Stimulated activated CD8-positive, alpha-beta memory T cell treated with anti-CD3 and anti-CD28 coated beads, Interleukin-2, amount 100 ng/mL, for 1 hour (primary cell): ENCODE measurements at places on chromosomes 5 and 9.

GRCh38 chr5:178319541-178320041 lies 87.0 kb upstream of the PHYKPL start:
- DNase-seq: no peak

GRCh38 chr5:138953387-138954256 lies 78.5 kb upstream of the LRRTM2 start:
- DNase-seq: no peak

DNA sequence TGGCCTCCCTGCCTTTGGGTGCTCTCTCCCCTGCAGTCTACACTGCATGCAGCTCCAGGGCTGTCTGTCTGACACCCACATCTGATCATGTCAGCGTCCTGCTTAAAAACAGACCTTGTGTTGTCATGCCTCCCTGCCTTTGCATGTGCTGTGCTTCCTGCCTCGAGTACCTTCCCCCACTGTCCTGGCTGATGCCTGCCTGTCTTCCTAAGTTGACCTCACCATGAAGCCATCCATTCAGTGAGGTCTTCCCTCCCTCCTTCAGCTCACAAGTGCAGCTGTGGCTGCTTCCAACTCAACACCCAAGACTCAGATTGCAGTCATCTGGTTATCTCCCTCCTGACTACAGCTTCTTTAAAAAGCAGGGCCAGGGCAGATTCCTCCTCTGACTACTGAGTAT lies 5.5 kb downstream of the ANGPTL2 start:
- no peak for DNase-seq

- DNase-seq: no peak
Measured at GRCh38 chr5:61298580-61298979, 33.5 kb upstream of the ZSWIM6 start.

GRCh38 chr5:7745882-7746610 lies 104.9 kb downstream of the CFAP90 start:
- DNase-seq: no peak

- no peak for DNase-seq
Measured at GRCh38 chr9:71549023-71549422, 219.3 kb downstream of the CEMIP2 start.

DNA sequence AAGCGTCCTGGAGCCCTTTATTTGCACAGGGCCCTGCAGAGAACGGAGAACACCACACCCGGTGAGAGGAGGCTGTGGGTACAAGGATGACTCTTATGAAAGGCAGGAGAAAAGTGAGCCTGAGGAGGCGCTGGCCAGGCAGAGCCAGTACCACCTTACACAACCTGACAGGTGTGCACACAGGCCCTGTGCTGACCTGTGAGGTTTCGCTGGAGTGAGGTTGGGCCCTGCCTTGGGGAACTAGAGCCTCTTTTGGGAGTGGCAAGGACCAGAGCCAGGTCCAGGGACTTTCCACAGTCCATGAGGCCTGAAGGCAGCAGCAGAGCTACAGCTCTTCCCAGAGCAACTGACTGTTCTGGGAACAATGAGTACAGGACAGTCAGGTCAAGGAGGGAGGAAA lies 3.1 kb downstream of the SRD5A1 start:
- DNase-seq: no peak

GRCh38 chr5:40160435-40160834 lies 519.3 kb upstream of the PTGER4 start:
- DNase-seq: no peak

GRCh38 chr9:136564379-136564988 lies 18.6 kb upstream of the NOTCH1 start:
- no peak for DNase-seq

GRCh38 chr5:125865166-125865815 lies 557.9 kb upstream of the GRAMD2B start:
- DNase-seq: no peak

DNA sequence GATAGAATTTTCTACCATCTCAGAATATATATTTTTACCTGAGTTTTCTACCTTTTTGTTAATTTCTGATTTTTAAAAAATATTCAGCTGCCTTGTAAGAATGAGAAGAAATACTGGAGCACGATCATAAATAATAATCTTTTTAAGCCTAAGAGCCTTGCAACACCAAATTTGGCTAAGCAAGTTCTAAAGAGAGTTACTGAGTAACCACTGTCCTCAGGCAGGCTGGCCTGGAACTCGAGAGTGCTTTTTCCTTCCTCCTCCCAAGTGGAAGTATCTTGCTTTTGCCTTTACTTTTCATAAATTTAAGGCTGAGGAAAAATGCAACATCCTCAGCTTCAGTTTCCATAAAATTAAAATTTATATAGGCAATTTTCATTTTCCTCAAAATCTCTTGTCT lies 21.0 kb downstream of the GLRX start:
- no peak for DNase-seq

GRCh38 chr9:129399634-129399990 lies 221.3 kb downstream of the C9orf50 start:
- DNase-seq: no peak

DNA sequence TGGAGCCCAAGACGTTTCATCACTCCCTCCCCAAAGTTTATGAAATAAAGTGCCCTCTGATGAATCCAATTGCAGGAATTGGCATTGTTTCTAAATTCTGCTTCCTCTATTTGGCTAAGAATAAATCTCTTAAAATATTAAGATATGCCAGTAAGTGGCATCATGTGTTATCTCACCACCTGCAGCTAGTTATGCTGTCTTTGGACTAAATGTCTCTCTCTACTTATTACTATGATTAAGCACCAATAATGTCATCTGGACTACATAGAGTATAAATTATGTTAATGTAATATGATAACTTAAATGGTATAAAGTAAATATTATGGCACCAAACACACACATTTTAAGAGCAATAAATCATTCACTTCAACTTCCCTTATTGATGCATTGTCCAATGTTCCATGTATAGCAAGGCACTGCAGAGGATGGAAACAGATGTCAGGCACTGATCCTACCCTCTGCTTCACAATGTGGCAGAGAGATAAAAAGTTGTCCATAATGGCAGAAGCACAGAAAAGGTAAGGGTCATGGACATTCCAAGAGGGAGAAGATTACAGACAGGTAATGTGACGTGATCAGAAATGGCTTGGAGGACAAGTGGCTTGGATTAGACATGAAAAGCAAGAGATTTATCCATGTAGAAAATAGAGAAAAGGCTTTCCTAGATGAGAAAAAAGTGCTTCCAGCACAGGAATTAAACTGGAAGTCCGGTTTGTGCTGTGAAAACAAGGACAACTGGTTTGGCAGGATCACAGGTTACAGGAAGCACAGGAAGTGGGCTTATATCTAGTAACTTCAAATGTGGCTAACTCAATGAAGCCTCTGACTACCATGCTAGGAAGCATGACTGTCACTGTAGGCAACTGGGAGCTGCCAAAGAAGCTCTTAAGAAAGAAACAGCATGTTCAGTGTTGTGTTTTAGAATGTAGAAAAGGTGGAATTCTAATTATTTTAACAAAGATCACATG lies 26.7 kb downstream of the MARCHF11 start:
- no peak for DNase-seq

GRCh38 chr9:99340281-99340680 lies 118.2 kb downstream of the SEC61B start:
- no peak for DNase-seq

- no peak for DNase-seq
Measured at GRCh38 chr9:132752877-132753592, 82.8 kb downstream of the GTF3C4 start.

GRCh38 chr5:143014017-143014651 lies 244.0 kb downstream of the ARHGAP26 start:
- no peak for DNase-seq

GRCh38 chr9:16319646-16320045 lies 550.8 kb downstream of the BNC2 start:
- no peak for DNase-seq

- no peak for DNase-seq
Measured at GRCh38 chr9:31715250-31715649, 669.2 kb upstream of the ACO1 start.

GRCh38 chr5:115435778-115436712 lies 108.5 kb downstream of the FEM1C start:
- DNase-seq: no peak

DNA sequence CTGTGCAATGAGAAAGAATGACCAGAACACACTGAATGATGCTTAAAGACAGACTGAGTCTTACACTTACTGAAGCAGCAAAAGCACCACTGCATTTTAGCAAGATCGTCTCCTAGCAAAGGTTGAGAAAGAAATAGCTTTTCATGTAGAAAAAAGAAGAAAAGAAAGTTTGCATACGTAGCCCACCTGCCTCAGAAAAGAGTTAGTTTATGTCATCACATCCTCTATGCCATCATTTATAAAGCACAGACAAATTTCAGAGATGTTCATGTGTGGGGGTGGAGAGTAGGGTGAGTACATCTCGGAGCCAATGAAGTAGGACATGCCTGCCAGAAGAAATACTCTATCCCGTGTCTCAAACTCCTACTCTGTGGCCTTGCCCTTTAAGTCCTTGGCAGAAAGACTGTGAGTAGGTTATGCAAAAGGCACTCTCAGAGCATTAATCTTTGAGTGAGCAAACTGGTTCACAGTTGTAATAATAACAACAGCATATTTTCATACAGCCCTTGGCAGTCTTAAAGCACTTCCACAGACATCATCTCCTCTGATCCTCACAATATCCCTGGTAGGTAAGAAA lies 22.4 kb downstream of the NRG2 start:
- DNase-seq: no peak

DNA sequence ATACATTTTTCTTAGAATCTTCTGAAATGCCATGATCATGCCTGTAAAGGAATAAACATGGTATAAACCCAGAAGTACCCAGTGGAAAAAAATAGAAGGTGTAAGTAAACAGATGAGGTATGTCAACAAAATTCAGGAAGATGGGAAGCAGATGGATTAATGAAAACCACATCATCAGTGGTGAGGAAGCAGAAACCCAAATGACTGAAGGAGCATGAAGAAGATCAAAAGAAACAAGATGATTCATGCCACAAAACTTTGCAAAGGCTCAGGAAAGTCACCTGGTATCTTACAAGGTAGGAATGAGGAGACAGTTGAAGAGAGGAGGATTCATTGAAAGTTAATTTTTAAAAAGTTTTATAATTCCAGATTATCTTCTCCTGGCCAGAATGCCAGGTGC lies 132.8 kb upstream of the PAPPA start:
- no peak for DNase-seq

DNA sequence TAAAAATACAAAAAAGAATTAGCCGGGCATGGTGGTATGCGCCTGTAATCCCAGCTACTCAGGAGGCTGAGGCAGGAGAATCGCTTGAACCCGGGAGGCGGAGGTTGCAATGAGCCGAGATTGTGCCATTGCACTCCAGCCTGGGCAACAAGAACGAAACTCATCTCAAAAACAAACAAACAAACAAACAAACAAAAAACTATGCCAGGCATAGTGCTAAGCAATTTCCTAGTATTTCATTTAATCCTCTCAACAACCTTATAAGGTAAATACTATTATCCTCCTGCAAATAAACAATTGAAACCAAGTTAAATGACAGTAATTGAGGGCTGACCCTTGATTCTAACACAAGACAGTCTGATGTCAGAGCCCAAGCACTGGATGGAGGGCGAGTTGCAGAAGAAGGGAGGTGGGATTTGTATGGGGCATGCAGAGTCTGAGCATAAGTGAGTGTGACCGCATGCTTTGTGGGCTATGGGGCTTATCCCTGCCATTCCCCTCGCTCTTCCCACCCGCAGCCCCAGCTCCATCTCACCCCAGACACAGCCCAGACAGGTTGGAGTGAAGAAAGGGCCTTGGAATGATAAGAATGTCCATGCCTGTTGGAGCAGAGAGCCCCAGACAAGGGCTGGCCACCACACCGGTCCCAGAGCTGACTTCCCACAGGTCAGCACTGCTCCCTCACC lies 24.3 kb upstream of the RPS14 start:
- no peak for DNase-seq

DNA sequence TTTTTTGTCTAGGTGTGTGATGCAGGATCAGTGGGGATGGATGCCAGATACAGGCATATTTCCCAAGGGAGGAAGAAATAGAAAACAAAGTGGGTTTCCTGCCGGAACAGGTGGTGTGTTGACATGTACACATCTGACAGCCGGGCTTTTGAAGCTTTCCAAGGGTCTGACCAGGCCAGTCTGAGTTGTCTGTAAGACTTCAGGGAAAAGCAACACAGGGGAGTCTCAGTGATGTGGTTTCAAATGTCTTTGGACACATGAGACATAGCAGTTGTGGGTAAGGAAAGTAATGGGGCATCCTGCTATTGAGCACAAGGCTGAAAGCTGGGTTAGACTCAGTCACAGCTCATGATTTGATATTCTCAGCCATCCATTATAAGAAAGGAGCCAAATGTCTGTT lies 274.9 kb downstream of the PIK3R1 start:
- no peak for DNase-seq

GRCh38 chr5:171340491-171340890 lies 31.4 kb downstream of the TLX3 start:
- no peak for DNase-seq

DNA sequence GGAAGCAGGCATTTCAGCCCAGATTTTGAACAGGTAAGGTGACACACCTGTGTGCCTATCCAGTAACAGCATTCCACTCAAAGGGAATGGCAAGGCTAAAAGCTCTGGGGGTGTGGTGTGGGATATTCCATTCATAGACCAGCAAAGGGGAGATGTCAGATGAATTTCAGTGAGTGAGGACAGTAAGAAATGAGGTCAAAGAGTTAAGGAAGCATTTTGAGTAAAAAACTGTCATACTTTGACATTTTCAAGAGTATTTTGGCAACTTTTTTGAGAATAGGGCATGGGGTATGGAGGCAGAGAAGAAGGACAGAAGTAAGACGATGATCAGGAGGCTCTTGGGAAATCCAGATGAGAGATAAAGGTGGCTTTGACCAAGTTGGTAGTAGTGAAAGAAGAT lies 2.2 kb upstream of the ELOVL7 start:
- no peak for DNase-seq

DNA sequence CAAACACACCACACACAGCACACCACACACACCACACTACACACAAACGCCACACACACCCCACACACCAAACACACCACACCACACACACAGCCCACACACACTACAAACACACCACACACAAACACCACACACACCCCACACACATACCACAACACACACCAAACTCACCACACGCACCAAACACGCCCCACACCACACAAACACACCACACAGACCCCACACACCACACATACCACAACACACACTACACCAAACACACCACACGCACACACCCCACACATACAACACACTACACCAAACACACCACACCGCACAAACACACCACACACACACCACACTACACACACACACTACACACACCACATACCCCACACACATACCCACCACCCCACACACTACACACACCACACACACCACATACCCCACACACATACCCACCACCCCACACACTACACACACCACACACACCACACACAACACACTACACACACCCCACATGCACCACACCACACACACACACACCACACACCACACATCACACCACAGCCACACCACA lies 151.2 kb downstream of the ERCC6L2 start:
- no peak for DNase-seq

GRCh38 chr5:68088302-68088701 lies 127.3 kb upstream of the PIK3R1 start:
- no peak for DNase-seq

- DNase-seq: no peak
Measured at GRCh38 chr9:83646500-83647239, 23.7 kb downstream of the IDNK start.
